ENCODE measurements at places on chromosomes 1 and 21. TPM values are rescaled to one million over a fixed set of nuclear protein-coding genes. Genes with fewer than 3 reads are reported as not detected.

The IL20 gene
- polyA plus RNA-seq = not detected

The S100A9 gene
- polyA plus RNA-seq = 60,368 TPM

The KCNE2 gene
- polyA plus RNA-seq = 0.14 TPM

The CNTN2 gene
- polyA plus RNA-seq = 0.02 TPM

The RRP1B gene
- polyA plus RNA-seq = 5.6 TPM

The IFNLR1 gene
- polyA plus RNA-seq = 2.2 TPM

The ESPN gene
- polyA plus RNA-seq = 21.6 TPM

The NCF2 gene
- polyA plus RNA-seq = 3.4 TPM

The IFI44 gene
- polyA plus RNA-seq = 6.8 TPM

The IL12RB2 gene
- polyA plus RNA-seq = 1.7 TPM

The HEYL gene
- polyA plus RNA-seq = 0.37 TPM

The FAM177B gene
- 0.26 TPM for polyA plus RNA-seq

The CYP4Z1 gene
- 0.20 TPM for polyA plus RNA-seq

The DMBX1 gene
- not detected for polyA plus RNA-seq

The TMEM52 gene
- 2.1 TPM for polyA plus RNA-seq

Measured in esophagus (tissue), 2 donors.